ENCODE measurements at places on chromosomes 1 and 21.

- DNase-seq = no peak
Measured at GRCh38 chr1:177858332-177858821, 111.5 kb downstream of the SEC16B start.

DNA sequence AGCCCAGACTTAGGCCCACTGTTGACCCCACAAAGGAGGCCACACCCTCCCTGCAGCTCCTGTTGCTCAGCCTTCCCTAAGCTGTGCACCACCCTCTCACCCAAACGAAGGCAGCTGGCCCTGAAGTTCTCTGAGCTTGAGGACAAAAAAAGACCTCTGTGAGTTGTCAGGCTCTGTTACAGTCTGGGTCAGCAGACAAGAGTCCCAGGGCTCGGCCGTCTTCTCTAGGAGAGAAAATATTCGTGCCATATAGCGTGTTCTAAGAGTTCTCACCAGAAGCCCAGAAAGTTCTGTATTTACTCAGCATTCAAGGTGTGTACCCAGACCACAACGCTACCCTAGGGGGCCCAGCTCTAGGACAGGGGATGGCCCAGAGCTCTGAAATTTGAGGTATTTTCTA is 25.5 kb upstream of the LYST start:
- DNase-seq = no peak

- no peak for DNase-seq
Measured at GRCh38 chr1:236051242-236051791, 13.6 kb downstream of the NID1 start.

GRCh38 chr1:50522691-50523342 is 99.6 kb upstream of the DMRTA2 start:
- DNase-seq = no peak

- no peak for DNase-seq
Measured at GRCh38 chr1:33435096-33435820, 4.4 kb upstream of the PHC2 start.

DNA sequence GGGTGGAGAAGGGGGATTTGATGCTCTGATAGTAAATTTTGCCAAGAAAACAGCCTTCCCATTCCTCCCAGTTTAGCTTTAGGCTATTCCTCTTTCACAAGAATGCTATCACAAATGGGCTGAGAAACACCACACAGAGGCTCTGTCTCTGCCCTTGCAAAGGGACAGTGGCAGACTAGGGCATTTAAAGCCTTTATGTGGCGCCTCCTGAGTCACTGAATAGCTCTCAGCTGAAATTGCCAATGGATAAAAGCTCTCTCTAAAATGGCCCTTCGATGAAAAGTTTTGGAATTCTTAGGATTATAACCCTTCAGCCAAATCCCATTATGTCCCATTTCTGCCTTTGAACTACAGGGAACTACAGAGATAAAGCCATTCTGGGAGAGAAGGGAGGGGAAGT is 1000.4 kb downstream of the ADGRL2 start:
- no peak for DNase-seq

Measured in stimulated activated CD8-positive, alpha-beta memory T cell treated with anti-CD3 and anti-CD28 coated beads, Interleukin-4, amount 100 ng/mL, for 1 hour (primary cell).